A549 treated with GW870086 at 1 μM for 4 hours (cell line): ENCODE measurements at places on chromosomes 3 and 15. TPM values are rescaled to one million over a fixed set of nuclear protein-coding genes. Genes with fewer than 3 reads are reported as not detected.

The CEMIP gene
- total RNA-seq: 1.3 to 1.7 TPM (median 1.4 TPM) in 5 replicates

The GOLGA6L25 gene
- not detected in 5 replicates for total RNA-seq

The SUSD5 gene
- total RNA-seq: 2.9 to 4.2 TPM (median 3.4 TPM) in 5 replicates

The CDHR4 gene
- 0.21 to 0.52 TPM (median 0.32 TPM) in 4 of 5 replicates, not detected in the other for total RNA-seq

The CRYBG3 gene
- total RNA-seq: 6.0 to 10.1 TPM (median 6.9 TPM) in 5 replicates

The SLC25A20 gene
- total RNA-seq: 9.6 to 11.3 TPM (median 10.8 TPM) in 5 replicates

The ZNF660 gene
- total RNA-seq: not detected in 5 replicates

The FAM107A gene
- 0.08 to 0.21 TPM (median 0.13 TPM) in 5 replicates for total RNA-seq

The SNX33 gene
- 10.3 to 15.7 TPM (median 14.2 TPM) in 5 replicates for total RNA-seq

The AGBL1 gene
- total RNA-seq: not detected in 5 replicates

The TAGLN3 gene
- not detected in 5 replicates for total RNA-seq

The BOC gene
- 4.4 to 7.1 TPM (median 5.9 TPM) in 5 replicates for total RNA-seq

The IGSF10 gene
- total RNA-seq: 0.37 to 0.66 TPM (median 0.49 TPM) in 5 replicates

The CCDC71 gene
- total RNA-seq: 11.0 to 14.9 TPM (median 12.2 TPM) in 5 replicates

The C2CD4A gene
- total RNA-seq: 0.07 to 0.40 TPM (median 0.19 TPM) in 5 replicates

The TEX9 gene
- total RNA-seq: 4.1 to 5.6 TPM (median 4.7 TPM) in 5 replicates

The STAB1 gene
- 0.07 to 0.32 TPM (median 0.14 TPM) in 4 of 5 replicates, not detected in the other for total RNA-seq

The THOC7 gene
- total RNA-seq: 61.0 to 69.9 TPM (median 62.4 TPM) in 5 replicates

The SIDT1 gene
- total RNA-seq: 0.43 to 1.1 TPM (median 0.80 TPM) in 5 replicates

The TNNC1 gene
- total RNA-seq: 1.1 to 1.9 TPM (median 1.6 TPM) in 5 replicates

The PLIN1 gene
- total RNA-seq: 0.05 to 0.25 TPM (median 0.13 TPM) in 4 of 5 replicates, not detected in the other

The ERC2 gene
- not detected in 5 replicates for total RNA-seq

The CADPS gene
- total RNA-seq: not detected in 5 replicates

The CILP gene
- 0.17 to 0.23 TPM (median 0.21 TPM) in 5 replicates for total RNA-seq

The SAMD7 gene
- not detected in 5 replicates for total RNA-seq

The DOCK3 gene
- total RNA-seq: 0.27 to 0.39 TPM (median 0.35 TPM) in 5 replicates

The SEMA5B gene
- total RNA-seq: 0.09 to 0.39 TPM (median 0.26 TPM) in 5 replicates

The IQCF6 gene
- not detected in 5 replicates for total RNA-seq

The PROK2 gene
- not detected in 5 replicates for total RNA-seq

The CCR3 gene
- total RNA-seq: not detected in 5 replicates

The ROBO2 gene
- not detected in 5 replicates for total RNA-seq

The ZNF80 gene
- not detected in 5 replicates for total RNA-seq

The MESP1 gene
- total RNA-seq: 1.7 to 7.3 TPM (median 5.2 TPM) in 5 replicates

The TICRR gene
- 10.4 to 14.1 TPM (median 12.1 TPM) in 5 replicates for total RNA-seq

The PIGX gene
- total RNA-seq: 30.4 to 34.3 TPM (median 31.9 TPM) in 5 replicates

The ZNF385D gene
- total RNA-seq: not detected in 5 replicates

The RARRES1 gene
- total RNA-seq: 7.6 to 13.8 TPM (median 10.2 TPM) in 5 replicates

The SMAD6 gene
- total RNA-seq: 21.0 to 27.4 TPM (median 25.1 TPM) in 5 replicates

The PHLDB2 gene
- total RNA-seq: 16.3 to 32.5 TPM (median 26.1 TPM) in 5 replicates

The CCDC33 gene
- 8.0 to 9.7 TPM (median 8.7 TPM) in 5 replicates for total RNA-seq

The SPATA12 gene
- total RNA-seq: 0.25 to 0.44 TPM (median 0.39 TPM) in 5 replicates

The BCL2A1 gene
- total RNA-seq: 10.2 to 13.6 TPM (median 10.8 TPM) in 5 replicates

The CIDEC gene
- 35.1 to 45.7 TPM (median 37.0 TPM) in 5 replicates for total RNA-seq

The SCN10A gene
- not detected in 5 replicates for total RNA-seq
